Activated B cell treated with CpG ODN at 0.5 μM for 24 hours (primary cell): ENCODE measurements at places on chromosomes 4 and X. TPM values are rescaled to one million over a fixed set of nuclear protein-coding genes. Genes with fewer than 3 reads are reported as not detected.

DNA sequence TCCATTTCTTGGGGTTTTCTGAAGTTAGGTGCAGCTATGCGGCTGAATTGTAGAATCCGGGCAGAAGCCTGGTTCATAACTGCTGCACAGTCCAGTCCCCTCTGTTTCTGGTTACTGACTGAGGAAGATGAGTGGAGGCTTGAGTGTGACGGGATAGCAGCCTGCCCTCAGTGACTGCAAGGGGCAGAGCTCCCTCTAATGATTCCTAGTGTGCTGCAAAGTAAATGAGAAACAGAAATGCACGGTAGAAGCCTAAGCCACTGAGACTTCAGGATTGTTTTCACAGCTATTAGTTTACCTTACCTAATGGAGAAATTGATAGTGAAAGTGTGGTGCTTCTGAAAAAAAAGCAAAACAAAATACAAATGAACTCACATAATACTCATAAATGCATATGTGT lies 189.2 kb downstream of the GPM6A start:
- no peak for DNase-seq

DNA sequence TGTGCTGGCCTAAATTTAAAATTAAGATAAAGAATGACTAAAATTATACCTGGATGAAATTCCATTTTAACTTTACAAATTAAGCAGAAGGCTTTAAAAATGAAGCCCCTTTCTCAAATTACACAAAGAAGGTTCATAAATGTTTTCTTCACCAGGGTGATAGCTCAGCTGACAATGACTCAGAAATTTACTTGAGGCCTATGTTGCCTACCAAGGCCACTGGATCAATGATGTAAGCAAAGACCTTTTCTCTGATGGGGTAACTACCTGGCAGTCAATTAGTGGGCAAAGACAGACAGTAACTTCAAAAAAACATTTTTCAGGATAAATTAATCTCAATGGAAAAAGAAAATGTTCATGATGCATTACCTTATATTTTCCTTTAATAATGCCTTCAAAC lies 23.9 kb upstream of the GPR34 start:
- no peak for DNase-seq

DNA sequence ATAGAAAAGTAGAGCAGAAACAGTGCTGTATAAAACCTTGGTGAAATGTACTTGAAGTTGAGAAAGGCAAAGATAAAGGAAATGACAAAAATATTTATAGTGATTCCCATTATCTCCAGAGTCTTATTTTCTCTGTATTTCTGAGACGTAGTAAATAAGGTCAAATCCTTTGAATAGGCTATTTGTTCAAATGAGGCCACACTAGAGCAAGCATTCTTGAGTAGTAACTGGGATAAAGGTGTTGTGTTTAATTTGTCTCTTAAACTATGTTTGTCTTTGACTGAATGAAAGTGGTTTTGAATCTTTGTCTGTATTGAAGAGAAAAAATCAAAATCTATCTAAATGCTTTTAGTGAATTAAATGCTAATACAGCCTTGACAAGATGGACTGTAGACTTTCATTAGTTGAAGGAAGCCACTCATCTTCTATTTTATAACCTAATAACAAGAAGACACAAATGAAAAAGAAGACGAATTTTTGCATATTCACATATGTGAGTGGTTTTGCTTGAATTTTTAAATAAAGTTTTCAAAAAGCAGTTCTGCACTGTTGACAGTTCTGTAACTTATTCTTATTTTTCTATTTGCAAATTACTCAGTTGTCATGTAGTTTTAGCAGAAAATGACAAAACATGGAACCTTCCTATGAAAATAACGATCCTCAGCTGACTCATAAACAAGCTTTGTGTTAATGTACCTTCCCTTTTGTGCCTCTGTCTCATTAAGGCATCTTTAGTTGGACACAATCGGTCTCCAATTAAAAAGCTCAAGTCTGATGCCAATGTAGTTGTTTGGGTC lies 94.8 kb upstream of the PCDH18 start:
- no peak for DNase-seq

Gene COL25A1
- not detected in 2 replicates for total RNA-seq

- no peak for DNase-seq
Observed at GRCh38 chr4:172692701-172693100, 475.9 kb upstream of the GALNT7 start.
